Stimulated activated CD8-positive, alpha-beta memory T cell treated with anti-CD3 and anti-CD28 coated beads, Interleukin-7, amount 100 ng/mL, for 48 hours (primary cell): ENCODE measurements at places on chromosomes 5 and 9.

- no peak for DNase-seq
Observed at GRCh38 chr5:167255926-167256325, 1035.5 kb upstream of the WWC1 start.

DNA sequence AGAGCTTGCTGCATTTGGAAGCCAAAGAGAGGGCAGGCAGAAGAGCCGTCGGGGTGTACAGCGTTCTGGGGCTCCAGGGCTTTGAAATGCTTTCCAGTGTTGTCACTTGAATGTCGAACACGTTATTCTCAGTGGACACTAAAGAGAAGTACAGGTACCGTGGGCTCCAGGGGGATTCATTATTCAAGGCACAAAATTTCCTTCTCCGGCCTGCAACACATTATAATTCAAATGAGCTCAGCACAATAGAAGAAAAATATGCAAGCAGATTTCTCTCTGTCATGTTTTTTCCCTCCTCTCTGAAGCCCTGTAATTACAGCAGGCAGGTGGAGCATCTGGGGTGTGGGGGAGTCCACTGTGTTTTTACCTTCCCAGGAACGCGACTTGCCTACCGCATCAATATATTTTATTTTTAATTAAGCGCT is 293.1 kb downstream of the ZSWIM6 start:
- no peak for DNase-seq

GRCh38 chr5:150166650-150167511 is at the start of gene CDX1:
TSS of gene CDX1 (plus strand) at chr5:150166778. CDS start at chr5:150166877, 99 bp downstream.
- no peak for DNase-seq

DNA sequence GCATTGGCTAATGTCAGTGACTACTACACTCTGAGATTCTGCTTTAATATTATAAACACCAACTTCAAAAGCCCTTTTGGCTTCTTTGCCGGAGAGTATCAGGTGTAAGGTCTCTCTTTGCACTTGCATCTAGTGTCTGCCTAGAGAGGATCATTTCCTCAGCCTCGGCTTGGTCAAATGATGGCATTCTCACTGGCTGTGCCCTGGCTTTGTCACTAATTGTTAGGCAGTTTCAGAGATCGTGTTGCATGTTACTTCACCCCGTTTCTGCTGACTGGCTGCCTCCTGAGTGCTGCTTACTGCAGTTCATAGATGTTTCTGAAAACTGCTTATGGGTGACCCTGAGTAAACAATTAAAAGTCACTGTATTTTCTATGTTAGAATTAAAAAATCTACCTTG is 48.8 kb downstream of the SLC1A3 start:
- DNase-seq: no peak

GRCh38 chr9:124361128-124361527 is 54.1 kb downstream of the PSMB7 start:
- DNase-seq: no peak

GRCh38 chr5:167813389-167813788 is 478.1 kb upstream of the WWC1 start:
- no peak for DNase-seq

- no peak for DNase-seq
Observed at GRCh38 chr5:151094030-151094851, 13.4 kb upstream of the TNIP1 start.

DNA sequence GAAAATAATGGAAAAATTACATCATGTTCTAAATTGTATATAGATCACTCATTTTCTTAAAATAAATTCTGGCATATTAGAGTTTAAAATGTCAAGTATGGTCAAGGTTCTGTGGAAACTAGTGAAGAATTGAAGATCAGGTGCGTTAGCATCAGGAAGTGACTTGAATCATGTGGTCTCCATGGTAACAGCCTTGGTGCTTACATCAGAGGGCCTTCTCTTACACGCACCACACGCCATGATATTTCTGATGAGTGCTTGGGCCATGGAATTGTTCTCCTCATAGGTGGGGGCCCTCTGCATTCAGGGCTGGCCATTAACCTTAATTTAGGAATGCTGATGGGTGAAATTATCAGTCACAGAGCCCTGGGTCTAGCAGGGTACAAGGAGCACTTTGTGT is 288.1 kb upstream of the EFNA5 start:
- no peak for DNase-seq

GRCh38 chr9:87392086-87392485 is 105.6 kb upstream of the DAPK1 start:
- DNase-seq: no peak

DNA sequence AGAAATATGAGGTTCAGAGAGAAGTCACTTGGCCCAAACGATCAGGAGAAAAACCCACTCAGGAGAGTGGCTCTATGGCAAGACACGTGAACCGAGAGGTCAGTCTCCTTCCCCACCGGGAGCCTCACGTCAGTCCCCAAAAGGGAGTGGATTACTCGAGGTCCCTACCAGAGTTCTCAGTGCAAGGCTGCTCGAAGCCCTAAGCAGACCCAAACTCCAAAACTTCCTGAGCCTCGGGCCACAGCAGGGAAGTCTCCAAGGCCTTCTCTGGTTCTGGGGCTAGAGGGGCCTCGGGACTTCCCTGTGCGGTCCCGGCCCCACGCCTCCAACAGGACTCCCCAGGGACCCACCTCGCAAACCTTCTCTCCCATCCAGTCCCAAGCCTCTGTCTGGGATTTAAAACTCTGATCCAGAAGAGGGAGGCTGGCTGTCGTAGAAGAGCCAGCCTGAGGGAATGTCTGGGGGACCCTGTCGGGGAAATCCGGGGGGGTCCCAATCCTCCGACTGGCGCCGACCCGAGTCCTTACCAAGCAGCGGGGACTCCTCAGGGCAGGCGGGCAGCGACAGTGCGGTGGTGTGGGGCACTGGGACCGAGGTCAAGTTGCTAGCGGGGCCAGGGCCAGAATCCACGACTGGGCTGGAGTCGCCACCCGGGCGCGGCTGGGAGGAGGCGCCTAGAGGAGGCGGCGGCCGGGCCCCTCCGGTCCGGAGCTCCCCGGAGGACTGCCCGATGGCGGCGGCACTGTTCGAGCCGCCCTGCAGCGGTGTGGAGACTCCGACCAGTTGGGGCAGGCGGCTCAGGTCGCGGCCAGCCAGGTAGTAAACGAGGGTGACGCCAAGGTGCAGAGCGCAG is 679 bp downstream of the B4GALT1 start:
- no peak for DNase-seq

- no peak for DNase-seq
Observed at GRCh38 chr9:98491231-98491651, 217.5 kb downstream of the GABBR2 start.

- DNase-seq: no peak
Observed at GRCh38 chr5:143229426-143229895, 174.0 kb downstream of the NR3C1 start.

GRCh38 chr9:79977510-79978197 is 405.9 kb downstream of the TLE4 start:
- no peak for DNase-seq

DNA sequence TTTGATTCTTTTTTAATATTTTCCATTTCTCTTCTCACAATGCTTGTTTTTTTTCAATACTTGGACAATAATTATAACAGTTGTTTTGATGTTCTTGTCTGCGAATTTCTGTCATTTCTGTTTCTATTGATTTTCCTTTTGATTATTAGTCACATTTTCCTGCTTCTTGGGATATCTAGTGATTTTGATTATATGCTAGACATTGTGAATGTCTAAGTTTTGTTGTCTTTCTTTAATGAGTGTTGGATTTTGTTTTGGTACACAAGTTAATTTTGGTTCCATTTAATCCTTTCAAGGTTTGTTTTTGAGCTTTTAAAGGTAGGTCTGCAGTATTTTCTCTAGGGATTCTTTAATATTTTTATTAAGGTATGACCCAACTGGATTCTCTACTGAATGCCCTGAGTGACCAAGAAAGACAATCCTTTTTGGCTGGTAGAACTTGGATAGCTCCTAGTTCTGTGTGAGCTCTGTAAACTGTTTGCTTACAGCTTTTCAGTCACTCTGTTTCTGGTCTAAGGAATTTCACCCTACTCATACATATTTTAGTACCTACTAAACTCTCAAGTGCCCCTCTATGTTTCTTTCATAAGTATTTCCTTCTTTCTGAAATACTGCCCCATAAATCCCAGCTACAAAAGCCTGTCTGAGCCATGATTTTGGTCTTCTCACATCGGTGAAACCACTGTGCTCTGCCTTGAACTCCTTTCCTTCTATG is 12.5 kb upstream of the PDE8B start:
- no peak for DNase-seq
